Endothelial cell (in vitro differentiated cells): ENCODE measurements at places on chromosomes 1 and 21.

DNA sequence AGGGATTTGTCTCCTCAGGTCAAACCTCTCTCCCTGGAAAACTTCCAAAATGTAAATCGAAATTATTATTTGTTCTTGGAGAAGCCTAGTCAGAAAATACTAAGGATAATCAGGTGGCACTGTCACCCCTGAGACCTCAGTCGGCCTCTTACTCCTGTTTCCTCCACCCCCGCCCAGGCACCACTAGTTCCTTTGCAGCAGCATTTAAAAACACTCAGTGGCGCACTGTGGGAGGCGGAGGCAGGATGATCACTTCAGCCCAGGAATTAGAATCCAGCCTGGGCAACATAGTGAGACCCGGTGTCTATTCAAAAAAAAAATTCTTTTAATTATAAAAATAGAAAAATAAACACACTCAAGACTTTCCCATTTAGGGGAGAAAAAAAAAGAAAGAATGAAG, 18.0 kb upstream of the IFNAR2 start:
- no peak for DNase-seq

DNA sequence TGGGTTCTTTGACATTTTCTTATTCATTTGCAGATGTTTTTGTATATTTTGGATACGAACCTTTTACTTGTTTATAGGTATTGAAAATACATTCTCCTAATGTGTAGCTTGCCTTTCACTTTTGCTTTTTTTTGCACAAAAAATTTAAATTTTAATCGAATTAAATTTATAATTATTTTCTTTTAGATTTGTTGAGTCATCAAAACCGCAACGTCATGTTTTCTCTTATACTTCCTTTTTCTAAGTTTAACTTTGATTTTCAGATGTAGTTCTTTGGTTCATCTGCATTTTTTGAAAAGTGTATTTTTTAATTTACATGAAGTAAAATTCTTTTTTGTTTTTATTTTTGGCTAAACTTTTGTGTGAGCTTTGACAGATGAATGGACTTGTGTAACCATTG, 243.7 kb upstream of the DPYD start:
- no peak for DNase-seq

DNA sequence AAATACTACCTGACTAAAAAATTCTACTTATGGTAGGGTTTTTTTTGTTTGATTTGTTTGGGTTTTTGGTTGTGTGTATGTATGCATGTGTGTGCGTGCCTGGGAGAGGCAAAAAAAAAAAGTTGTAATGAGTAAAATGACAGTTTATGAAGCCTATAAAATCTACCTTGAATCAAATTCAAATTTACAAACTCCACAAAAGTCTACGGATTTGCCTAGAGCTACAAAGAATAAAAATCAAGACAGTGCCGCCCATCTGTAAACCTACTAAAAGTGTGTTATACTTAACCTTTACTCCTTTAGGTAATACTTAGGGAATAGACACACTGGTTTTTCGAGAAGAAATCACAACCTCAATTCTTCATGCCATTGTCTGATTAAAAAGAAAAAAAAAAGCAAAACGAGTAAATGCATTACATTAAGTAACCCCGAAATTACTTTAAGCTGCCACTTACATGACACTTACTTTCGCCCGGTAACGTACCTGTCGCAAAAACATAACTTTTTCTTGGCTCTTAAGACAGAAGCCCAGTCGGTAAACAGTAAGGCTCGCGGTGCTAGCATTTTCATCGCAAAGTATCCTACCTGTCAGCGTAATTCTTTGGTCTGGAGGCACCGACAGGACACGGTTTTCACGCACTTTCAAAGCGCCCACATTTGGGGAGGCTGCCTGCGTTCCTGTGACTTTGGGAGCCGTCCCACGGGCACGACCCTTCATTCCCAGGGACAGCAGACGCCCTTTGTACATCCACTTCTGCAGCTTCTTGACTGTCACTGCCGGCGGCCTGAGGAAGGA, 951 bp downstream of the SYDE2 start:
- DNase-seq, result no peak

- DNase-seq, result no peak
Measured at GRCh38 chr21:26470351-26471098, 102.6 kb downstream of the CYYR1 start.
